ENCODE measurements at places on chromosomes 7 and 10.

GRCh38 chr10:59354434-59354833 lies 7.9 kb downstream of the FAM13C start:
- DNase-seq: no peak

GRCh38 chr7:106480161-106480579 lies 180.8 kb downstream of the CCDC71L start:
- DNase-seq: no peak

GRCh38 chr10:103153302-103154197 lies 39.5 kb downstream of the NT5C2 start:
- DNase-seq: no peak

GRCh38 chr10:113843972-113844485 lies 9.9 kb downstream of the DCLRE1A start:
- DNase-seq: no peak

DNA sequence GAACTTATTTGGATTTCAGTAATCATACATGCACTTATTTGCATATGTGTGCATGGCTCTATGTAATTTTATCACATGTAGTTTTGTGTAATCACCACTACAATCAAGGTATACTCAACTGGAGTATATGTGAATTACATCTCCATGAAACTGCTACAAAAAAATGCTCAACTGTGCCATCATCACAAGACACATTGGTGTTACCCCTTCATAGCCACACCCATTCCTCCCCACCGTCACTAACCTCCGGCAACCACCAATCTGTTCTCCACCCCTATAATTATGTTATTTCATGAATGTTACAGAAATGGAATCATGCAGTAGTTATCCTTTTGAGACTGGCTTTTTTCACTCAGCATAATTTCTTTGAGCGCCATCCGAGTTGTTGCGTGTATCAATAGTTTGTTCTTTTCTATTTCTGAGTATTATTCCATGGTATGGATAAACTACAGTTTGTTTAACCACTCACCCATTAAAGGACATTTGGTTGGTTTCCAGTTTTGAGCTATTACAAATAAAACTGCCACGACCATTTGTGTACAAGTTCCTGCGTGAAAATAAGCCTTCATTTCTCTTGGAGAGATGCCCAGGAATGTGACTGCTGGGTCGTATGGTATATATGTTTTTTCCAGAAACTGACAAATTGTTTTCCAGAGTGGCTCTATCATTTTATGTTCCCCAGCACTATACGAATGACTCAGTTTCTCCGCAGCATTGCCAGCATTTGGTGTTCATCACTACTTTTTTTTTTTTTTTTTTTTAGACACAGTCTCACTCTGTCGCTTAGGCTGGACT lies 11.3 kb upstream of the SMO start:
- DNase-seq: no peak

GRCh38 chr10:100793055-100793454 lies 47.7 kb downstream of the PAX2 start:
- DNase-seq: no peak

DNA sequence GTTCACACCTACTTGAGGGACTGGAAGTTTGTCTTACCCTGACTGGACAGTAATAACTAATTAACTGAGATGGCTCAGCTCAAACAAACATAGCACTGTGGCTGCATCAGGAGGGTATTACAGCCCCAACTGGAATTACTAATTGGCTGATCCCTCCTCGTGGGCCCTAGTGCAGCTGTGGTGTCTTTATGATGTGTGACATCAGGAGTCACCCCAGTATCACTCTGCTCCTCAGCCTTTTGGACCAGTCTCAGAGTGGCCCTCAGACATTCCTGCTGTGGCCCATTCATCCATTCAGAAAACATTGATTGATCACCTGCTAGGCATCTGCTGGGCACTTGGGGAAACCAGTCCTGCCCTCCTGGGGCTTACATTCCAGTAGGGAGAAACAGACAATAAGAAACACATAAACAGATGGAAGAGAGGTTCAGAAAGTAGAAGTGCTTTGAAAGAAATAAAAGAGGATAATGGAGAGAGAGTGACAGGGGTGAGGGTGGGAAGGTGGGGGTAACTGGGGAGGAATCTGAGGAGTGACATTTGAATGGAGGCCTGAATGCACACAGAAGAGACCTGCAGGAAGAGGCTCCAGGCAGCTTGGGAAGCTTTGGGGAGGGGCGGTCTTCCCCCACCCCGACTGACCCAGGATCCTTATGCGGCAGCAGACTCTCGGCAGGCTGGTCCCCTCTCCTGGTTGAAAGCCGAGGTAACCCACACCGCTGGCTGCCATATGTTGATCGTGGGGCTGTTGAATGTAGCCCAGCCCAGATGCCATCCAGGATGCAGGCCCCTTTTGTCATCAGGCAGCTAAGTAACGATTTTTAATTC lies 113.1 kb downstream of the C10orf105 start:
- DNase-seq: no peak

DNA sequence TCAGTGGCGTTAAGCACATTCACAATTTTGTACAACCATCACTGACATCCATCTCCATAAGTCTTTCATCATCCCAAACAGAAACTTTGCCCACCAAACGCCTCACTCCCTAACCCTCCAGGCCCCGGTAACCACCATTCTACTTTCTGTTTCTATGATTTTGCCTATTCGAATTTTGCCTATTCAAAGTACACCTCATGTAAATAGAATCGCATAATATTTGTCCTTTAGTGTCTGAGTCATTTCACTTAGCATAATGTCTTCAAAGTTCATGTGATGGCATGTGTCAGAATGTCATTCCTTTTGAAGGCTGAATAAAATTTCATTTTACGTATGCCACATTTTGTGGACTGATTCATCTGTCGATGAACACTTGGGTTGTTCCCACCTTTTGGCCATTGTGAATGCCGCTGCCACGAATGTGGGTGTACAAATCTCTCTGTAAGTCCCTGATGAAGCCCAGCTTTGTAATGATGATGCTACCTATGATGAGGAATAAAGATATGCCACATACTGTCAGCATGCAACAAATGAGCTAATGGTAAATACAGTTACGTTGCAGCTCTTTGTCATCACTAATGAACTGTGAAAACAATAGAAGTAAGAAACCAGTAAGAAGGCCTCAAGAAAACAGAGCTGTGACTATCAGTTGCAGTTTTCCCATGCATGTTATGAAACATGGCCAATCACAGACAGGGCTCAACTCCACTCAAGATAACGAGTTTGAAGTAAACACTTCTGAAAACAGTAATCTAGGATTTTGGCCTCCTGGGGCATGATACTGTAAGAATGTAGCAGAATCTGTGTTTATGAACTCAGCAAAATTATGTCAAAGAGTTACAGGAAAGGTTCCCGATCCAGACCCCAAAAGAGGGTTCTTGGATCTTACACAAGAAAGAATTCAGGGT lies 120.0 kb downstream of the ADAM12 start:
- no peak for DNase-seq

DNA sequence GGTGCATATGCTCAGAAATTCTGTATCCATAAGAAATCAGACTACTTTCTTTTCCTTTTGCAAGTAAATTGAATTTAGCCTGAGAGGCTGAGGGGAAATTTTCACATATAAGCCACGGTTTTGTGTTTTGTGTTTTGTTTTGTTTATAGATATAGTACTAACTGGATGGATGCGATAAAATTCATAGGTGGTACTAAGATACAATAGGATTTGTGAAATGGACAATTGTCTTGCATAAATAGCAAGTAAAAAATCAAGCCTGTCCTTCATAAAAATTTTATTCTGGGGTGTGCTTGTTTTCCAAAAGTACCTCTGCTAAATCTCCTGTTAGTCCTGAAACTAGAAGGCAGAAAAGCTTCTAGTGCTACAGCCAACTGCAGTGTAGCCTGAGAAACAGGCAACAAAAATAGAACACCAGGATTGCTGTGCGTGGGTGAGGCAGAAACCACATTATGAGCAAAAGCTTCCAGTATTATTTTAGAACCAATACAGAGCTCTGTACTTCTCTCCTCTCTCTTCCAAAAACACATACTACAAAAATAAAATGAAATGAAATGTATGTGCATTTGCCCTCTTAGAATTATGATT lies 634 bp upstream of the HDAC9 start:
- DNase-seq: no peak

DNA sequence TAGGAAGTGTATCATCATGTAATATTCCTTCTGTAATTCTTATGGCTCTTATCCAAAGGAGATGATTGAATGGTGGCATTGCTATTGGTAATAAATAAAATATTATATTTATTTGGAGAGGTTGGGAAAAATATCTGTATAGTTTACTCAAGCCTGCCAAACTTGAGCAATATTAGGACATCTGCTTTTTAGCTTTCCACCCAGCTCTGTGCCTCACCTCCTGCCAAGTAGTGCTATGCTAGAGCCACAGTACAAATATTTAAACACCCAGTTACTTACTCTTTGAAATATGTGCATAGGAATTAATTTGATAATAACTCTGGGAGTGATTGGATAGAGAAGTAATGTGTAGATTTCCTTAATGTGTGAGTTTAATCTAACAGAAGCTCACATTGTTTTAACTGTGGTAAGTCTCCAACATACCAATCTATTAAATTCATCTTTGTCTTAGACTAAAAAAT lies 129.2 kb downstream of the BBS9 start:
- no peak for DNase-seq

- DNase-seq: no peak
Observed at GRCh38 chr7:44535348-44536064, 5.6 kb downstream of the NPC1L1 start.

DNA sequence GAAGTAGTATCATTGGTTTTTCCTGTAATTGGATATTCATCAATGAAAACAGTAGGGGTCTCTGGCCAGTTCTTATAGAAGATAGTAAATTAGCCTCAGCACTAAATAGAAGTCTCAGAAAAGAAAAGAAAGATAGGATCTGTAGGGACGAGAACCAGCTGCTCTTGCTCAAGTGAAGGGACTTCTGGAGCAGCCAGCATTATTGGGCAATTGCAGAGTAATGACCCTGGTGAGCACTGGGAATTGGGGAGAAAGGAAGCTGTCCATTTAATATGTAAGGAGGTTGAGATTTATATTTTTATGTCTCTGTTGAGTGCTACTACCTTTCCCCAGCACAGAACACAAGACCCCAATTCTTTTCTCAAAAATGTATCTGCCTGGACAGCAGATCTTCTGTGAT lies 61.2 kb upstream of the WNT16 start:
- no peak for DNase-seq

GRCh38 chr7:28836716-28837115 lies 121.4 kb downstream of the TRIL start:
- no peak for DNase-seq

DNA sequence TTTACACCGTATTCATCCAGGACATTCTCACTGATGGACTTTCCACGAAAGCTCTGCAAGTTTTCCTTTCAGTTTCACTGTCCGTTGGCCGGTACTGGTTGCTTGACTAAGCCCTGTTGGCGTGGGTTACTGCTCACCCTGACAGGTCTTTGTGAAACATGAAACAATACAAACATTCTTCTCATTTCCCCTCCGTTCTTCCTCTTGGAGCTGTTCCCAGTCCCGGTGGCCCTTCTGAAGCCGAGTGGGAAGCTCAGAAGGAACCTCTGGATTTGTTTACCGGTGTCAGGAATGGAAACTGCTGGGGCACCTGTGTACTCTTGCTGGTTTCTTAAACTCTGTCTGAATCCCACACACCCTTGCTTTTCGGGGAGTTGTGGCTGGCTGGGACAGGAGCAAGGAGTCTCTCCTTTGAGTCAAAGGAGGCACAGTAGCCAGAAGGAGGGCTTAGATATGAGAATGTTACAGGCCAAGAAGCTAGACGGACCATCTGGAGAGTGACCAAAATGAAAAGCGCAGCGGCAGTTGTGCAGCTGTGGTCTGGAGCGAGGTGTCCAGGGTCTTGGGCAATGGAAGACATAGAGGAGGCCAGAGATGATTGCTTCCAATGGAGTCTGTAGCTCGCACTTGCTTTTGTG lies 45.7 kb downstream of the LYZL2 start:
- DNase-seq: no peak

- DNase-seq: no peak
Observed at GRCh38 chr7:156751319-156751718, 110.7 kb downstream of the RNF32 start.

GRCh38 chr7:28546067-28546466 lies 133.7 kb downstream of the CREB5 start:
- no peak for DNase-seq

- no peak for DNase-seq
Observed at GRCh38 chr10:79396520-79396919, 48.9 kb downstream of the ZCCHC24 start.

DNA sequence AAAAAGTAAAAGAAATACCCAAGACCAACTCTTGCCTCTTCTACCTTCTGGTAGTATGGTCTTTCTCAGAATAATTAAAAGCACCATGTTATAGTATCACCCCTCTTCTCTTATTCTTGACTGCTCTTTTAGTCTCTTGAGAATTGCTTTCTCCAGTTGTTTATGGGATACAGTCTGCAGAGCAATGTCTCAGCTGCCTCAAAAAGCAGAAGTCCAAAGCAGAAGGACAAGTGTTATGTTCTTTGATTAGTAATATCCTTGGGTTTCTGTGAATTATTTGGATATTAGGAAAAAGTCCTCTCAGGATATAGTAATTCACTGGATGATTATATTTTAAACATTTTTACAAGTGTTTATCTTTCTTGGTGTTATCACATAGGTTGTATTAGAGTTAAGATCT lies 7.4 kb downstream of the TAS2R41 start:
- DNase-seq: no peak

DNA sequence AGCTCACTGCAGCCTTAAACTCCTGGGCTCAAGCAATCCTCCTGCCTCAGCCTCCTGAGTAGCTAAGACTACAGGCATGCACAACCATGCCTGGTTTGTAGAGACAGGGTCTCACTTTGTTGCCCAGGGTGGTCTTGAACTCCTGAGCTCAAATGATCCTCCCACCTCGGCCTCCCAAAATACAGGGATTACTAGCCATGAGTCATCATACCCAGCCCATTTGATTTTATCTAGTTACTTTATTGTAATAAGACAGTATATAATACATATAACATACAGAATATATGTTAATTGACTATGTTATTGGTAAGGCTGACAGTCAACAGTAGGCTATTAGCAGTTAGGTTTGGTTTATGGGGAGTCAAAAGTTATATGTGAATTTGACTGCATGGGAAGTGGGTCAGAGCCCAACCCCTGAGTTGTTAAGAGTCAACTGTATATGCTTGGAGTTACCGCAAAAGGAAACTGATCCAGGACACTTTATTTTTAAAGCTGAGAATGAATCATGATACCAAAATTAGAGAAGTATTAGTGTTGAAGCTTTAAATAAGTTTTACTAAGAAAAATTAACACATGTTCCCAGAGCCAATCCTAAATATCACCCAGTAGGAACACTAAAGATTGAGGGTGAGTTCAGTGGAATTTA lies 20.7 kb upstream of the KMT2E start:
- no peak for DNase-seq

DNA sequence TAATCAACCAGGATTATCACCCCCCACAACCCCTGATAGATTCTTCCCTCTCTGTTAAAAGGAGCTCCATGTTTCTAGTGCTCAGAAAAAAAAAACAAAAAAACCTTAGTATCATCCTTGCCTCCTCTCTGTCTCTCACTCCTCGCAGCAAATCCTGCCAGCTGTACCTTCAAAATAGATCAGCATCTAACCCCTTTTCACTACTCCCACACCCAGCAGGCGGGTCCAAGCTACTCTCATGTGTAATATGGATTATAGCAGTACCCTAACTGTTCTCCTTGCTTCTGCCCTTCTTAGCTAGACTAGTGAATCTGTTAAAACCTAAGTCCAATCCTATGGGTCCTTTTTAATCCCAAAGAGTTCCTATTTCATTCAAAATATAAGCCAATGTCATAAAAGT lies 667.4 kb downstream of the MAGI2 start:
- DNase-seq: no peak

Data from NCI-H1694 (cell line).